Hepatic stellate cell (primary cell): ENCODE measurements at places on chromosomes 13 and 19.
A peak's percentile ranks its signal among the peaks of the same experiment; 100 is the strongest.

DNA sequence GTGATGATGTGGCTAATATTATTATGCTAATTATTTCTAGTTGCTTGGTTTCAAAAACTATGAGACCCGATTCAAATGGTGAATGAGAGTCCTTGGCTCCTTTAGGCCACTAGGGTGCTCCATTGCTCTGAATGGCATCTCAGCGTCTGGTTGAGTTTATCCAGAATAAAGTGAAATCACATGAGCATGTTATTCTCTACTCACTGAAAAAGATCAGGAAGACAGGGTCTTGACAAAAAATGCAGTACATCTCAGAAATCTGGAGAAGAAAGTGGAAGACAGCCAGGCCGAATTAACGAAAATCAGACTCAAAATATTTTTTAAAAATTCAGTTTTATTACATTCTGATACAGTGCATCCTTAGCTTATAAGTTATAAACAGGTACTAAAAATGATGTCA is 516.2 kb downstream of the MYO16 start:
- DNase-seq: peak; percentile 75

- DNase-seq: no peak
Observed at GRCh38 chr19:55686311-55687050, 11.5 kb downstream of the EPN1 start.

GRCh38 chr13:40181203-40181845 is 485.1 kb downstream of the FOXO1 start:
- DNase-seq: no peak

- DNase-seq: peak; percentile 58
Observed at GRCh38 chr19:13104360-13104847, 1.7 kb upstream of the LYL1 start.

- no peak for DNase-seq
Observed at GRCh38 chr13:19726611-19727010, 56.1 kb downstream of the PSPC1 start.

DNA sequence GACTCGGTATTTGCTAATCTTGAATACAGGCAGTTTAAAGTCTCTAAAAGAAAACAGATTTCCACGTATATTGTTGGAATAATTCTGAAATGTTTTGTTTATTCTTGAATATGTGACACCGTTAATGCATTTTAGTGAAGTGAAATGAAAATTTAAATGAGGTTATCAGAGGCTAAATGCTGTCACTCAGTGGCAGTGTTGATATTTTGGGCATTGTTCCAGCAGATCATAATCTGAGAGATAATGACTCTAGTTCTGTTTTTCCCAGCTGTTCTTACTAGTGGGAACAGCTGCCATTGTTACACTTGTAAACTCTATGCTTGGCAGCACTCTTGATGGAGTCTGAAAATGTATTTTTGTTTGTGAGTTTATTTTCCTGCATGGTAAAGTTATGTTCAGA is 365.6 kb upstream of the SLC10A2 start:
- no peak for DNase-seq

- no peak for DNase-seq
Observed at GRCh38 chr19:52700673-52701072, 34.2 kb downstream of the ZNF611 start.

GRCh38 chr13:31093145-31093885 is 68.4 kb downstream of the HSPH1 start:
- no peak for DNase-seq

DNA sequence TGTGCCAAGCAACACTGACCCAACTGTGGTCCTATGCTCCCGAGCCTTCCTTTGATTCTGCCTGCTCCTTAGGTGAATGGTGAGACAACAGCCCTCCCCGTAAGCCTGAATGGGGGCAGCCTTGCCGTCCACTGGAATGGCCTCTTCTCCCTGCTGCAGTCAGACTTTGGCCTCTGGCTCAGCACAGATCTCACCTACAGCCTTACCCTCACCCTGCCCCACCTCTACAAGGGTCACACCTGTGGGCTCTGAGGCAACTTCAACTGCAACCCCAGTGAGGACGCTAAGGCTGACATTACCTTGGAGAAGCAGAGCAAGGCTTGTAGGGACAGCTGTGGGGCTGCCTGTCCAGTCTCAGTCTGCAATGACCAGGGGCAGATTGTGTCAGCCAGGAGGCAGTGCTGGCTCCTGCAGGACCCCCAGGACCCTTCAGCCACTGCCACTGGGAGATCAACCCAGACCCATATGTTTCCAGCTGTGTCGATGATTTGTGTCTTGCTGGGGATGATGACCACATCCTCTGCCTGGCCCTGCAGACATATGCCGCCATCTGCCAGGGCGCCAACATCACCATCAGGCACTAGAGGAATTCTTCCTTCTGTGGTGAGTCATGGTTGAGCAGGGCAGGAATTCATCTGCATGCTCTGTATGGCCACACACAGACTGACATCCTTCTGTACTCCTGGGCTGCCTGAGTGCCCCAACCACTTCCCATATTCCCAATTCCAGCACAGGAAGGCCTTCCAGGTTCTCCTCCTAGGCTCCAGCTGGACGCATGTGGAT is 27.3 kb upstream of the FXYD3 start:
- peak; percentile 92 for DNase-seq

GRCh38 chr13:45419945-45420344 is 1.8 kb upstream of the SLC25A30 start:
- DNase-seq: no peak

DNA sequence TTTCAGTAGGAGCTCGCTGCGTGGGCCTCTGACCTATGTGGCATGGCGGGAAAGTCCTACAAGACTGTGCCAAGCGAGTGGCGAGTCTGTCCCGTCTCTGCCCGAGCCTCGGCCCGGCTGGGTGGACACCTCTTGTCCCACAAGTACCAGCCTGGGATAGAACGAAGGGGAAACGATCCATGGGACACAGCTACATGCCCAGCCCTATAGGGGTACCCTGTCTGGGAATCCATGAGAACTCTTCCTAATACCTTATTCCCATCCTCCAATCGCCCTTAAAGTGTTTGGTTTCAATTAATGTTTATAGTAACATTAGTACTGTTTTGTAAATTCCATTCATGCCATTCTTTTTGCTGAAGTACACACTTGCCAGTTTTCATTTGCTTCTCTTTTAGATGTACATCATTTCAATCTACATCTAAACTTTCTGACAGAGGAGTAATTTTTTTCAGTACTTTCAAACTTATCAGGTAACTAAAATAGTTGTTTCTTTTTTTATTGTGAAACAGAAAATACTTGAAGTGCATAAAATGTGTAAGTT is 667 bp upstream of the ZNF790 start:
- no peak for DNase-seq

DNA sequence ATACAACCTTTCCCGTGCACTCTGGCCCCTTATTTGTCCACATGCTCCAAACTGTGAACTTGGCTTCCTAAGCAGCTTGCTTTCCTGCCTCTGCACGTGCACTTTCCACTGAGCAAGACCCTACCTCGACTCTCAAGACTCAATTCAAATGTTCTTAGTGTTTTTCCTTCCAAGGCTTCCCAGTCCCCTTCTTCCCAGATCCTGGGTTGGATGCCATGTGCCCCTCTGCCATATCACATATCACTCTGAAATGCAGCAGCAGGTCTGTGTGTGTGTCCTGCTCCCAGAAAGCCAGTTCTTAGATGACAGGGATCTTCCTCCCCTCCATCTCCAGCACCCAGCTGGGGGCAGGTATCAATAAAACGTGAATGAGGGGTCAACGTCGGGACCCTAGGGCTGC is 3.0 kb downstream of the ZNF557 start:
- no peak for DNase-seq

GRCh38 chr19:46481223-46481848 is 10.0 kb upstream of the PNMA8A start:
- DNase-seq: no peak

DNA sequence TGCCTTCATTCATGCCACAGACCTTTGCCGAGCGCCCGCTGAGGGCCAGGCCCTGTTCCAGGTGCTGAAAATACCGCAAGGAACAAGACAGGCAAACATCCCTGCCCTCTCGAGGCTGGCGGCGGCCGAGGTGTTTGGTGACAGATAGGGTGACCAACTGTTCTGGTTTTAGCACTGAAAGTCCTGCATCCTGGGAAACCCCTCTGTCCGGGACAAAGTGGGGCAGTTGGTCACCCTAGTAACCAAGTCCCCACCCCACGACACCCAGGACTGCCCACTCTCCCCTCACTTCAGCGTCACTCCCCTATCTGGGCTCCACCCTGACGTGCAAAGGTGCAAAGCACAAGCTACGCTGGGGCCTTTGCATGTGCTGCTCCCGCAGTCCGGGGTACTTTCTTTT is 17.3 kb downstream of the ZBTB7A start:
- DNase-seq: no peak

DNA sequence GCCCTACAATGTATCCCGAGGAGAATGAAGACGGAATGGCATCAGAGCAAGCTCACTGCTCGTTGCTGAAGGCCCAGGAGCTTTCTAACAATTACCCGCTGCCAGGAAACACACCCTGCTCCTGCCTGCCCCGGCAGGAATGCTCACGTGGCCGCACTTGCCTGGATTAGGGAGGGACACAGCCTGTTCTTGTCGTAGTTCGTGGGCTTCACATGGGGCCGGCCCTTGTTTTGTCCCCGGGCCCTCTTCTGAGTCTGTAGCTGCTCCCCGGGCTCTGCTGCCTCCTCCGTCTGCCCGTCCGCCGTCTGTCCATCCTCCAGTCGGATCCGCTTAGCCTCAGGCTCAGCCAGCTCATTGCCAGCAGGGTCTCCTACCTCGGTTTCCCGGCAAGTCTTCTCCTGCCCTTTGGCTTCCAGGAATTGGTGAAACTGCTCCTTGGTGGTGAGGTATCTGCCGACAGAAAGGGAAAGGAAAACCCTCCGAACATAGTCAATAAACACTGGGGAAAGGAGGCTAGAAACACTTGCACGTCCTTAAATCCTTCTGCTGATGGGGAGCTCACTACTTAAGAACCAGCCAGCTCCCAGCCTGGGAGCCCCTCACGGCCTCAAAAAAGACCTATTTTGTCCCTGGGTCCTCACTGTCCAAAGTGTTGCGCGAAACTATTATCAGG is 941 bp downstream of the DUS3L start:
- no peak for DNase-seq

DNA sequence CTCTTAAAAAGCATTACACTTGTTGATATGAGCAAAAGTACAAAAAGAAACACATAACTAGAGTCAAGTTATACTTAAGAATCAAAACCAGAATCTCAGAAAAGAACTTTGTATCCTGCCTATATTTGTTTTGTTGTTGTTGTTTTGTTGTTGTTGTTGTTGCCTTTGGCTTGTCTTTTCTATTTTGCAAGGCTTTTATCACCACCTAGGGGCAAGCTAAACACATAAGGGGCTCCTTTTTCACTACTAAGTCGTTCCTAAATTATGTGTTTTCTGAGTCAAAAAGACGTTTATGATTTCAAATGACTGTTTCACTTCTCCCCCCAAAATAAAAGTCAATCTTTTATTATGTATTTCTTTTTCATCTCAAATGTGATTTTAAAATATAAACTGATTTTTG is 250.2 kb downstream of the RBM26 start:
- DNase-seq: no peak

DNA sequence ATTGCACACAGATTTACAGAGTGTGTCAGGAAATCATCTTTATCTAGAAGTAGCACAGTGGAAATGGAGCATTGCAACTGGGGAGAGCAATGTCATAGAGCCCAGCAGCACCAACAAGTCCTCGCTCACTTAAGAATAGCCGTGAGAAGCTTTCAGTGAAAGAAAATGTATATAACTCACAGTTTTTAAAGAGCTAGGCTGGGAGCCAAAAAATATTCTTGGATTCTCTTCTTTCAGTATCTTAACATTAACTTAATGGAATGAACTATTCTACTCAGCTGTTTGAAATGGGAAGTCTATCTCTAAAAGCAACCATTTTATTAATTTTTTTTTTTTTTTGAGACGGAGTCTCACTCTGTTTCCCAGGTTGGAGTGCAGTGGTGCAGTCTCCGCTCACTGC is 329.6 kb downstream of the COG6 start:
- DNase-seq: no peak

GRCh38 chr19:28504727-28505126 is 708.2 kb downstream of the UQCRFS1 start:
- DNase-seq: no peak

GRCh38 chr19:31957711-31958110 is 387.7 kb upstream of the ZNF507 start:
- DNase-seq: no peak

DNA sequence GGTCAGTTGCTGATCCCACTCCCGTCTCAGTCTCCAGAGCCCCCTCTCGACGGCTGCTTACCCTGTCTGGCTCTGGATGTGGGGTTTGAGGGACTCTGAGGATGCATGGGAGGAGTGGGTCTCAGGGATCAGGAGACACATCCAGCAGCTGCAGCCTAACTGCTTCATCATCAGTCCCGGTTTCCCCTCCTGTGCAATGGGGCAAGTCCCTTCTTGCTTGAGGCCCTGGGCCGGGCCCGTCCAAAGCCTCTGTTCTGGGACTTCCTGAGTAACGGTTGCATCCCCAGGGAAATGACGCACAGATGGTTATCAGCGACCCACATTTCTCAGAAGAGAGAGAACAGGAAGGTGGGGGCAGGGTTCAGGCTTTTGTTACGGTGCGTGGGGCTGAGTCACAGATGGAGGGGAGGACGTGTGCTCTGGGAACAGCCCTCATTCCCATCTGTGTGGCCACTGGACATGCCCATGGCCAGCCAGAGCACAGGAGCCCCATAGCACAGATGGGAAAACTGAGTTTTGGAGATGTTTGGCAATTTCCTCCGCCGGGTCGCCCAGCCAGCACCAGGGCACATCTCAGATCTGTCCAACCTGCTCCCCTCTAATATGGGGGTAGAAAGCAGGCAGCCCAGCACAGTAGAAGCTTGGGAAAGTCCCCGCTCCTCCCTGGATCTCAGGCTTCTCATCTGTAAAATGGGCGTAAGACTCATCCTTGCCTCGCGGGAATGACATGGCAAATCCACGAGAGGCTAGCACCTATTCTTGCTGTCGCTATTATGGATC is 19.3 kb downstream of the GNA15 start:
- peak; percentile 96 for DNase-seq

DNA sequence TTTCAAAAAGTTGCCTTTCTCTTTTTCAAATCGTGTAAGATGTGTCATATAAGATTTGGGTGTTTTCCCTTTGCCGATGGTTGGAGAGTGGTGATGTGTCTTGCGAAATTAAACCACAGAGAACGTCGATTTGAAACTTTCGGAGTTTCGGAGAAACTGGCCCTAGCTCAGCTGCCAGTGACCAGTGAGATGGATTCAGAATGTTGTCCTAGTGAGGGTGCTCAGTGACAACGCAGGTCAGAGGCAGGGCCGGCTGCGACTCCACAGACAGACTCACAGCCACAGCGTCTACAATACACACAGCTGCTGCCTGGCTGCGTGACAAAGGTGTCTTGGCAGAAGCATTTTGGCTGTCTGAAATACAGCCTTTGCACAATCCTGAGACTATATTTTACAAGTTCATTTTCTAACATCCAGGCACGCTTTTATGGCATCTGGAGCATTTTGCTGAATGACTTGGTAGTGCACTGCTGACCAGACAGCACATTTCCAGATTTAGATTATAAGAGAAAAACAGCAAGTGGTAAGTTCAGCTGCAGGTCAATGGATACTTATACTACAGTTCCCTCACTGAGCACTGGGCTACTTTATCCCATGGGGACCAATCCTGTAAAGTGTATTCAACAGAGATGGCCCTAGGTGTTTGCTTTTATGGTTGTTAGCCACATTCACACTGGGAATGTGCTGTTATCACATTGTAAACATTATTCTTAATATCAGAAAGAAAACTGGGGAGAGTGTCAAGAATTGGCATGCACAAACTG is 207.5 kb downstream of the KCNRG start:
- DNase-seq: peak; percentile 37
